ENCODE measurements at places on chromosomes 16 and 17.

GRCh38 chr17:56173026-56173425, 19.8 kb downstream of the ANKFN1 start:
- no peak overlapping the region for H3K4me3 ChIP-seq
- no peak overlapping the region for H3K27ac ChIP-seq
- no peak for DNase-seq
- no peaks in the 10 kb centered on the region for H3K4me1 ChIP-seq

- peak; percentile 73 for DNase-seq
- H3K36me3 ChIP-seq = no peaks in the 10 kb centered on the region
- H3K27me3 ChIP-seq = no peaks in the 10 kb centered on the region
These were observed 1.0 kb downstream of the LITAF start for GRCh38 chr16:11585460-11586377.

DNA sequence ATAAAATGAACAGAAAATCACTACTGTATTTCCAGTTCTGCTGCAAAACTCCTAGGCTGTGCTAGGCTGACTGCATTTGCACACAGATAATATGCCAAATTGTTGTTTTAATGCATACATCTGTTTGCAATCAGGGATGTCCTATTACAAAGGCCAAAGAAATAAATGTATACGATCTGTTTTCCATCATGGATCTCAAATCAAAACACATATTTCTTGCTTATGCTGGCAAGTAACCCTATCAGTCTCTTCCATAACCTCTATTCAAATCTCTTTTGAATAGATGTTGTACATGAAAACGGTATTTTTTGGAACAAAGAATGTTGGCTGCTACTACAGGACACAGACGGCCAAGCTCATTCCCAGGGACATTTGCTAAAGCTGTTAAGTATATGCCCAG, 56.6 kb downstream of the DUSP14 start:
- H3K27me3 ChIP-seq = no peaks in the 10 kb centered on the region
- H3K4me3 ChIP-seq = no peak overlapping the region
- peaks cover 13% of the 10 kb centered on the region for H3K4me1 ChIP-seq
- no peak for DNase-seq
- H3K27ac ChIP-seq = no peak overlapping the region

GRCh38 chr16:58128711-58129096, 477 bp downstream of the CFAP20 start:
- peaks cover 50% of the 10 kb centered on the region for H3K4me1 ChIP-seq
- no peak for DNase-seq
- H3K4me3 ChIP-seq = peak overlapping the region; percentile 89
- H3K27me3 ChIP-seq = no peaks in the 10 kb centered on the region

GRCh38 chr16:47198180-47198575, 54.4 kb upstream of the NETO2 start:
- no peak for DNase-seq
- H3K27me3 ChIP-seq = no peaks in the 10 kb centered on the region
- no peak overlapping the region for H3K27ac ChIP-seq
- H3K36me3 ChIP-seq = no peaks in the 10 kb centered on the region
- no peak overlapping the region for H3K4me3 ChIP-seq
- no peaks in the 10 kb centered on the region for H3K4me1 ChIP-seq

DNA sequence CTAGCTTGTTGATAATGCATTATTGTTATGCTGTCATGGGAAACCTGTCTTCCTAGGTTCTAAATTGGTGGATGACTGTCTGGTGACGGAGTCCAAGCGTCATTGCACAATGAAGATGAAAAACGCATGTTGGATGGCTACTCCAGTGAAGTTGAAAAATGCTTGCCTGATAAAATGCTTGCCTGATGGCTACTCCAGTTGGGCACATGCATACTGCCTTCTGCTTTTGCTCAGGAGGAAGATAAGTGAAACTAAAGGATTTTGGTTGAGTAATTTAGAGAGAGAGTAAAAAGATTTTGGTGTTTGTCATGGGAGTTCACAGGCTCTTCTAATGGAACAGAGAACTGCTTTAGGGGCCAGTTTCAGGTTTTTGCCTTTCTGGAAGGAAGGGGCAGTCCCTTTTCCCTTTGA, 118.6 kb downstream of the PRKCA start:
- H3K36me3 ChIP-seq = no peaks in the 10 kb centered on the region
- no peak for DNase-seq
- no peaks in the 10 kb centered on the region for H3K27me3 ChIP-seq
- no peaks in the 10 kb centered on the region for H3K4me1 ChIP-seq

- DNase-seq = no peak
- no peaks in the 10 kb centered on the region for H3K4me1 ChIP-seq
- no peak overlapping the region for H3K4me3 ChIP-seq
- H3K27me3 ChIP-seq = no peaks in the 10 kb centered on the region
- H3K27ac ChIP-seq = no peak overlapping the region
These were observed 17.0 kb downstream of the PSMD12 start for GRCh38 chr17:67349420-67349819.

GRCh38 chr17:44214896-44215295, 4.6 kb downstream of the UBTF start:
- no peak overlapping the region for H3K4me3 ChIP-seq
- H3K27me3 ChIP-seq = no peaks in the 10 kb centered on the region
- DNase-seq = no peak
- no peak overlapping the region for H3K27ac ChIP-seq

DNA sequence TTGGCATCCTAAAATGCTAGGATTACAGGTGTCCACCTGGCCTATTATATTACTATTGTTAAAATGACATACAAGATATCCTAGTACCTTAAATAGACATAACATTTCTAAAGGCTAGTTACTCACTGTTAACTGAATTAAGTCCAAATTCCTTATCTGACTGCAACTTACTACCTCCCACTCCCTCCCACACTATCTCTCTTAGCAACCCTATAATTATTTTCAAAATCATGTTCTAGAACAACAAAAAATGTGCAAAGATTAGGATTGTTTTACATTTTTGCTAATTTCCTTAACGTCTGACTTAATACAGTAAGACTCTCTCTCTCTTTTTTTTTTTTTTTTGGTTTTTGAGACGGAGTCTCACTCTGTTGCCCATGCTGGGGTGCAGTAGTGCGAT, 2.2 kb upstream of the ATF7IP2 start:
- no peak overlapping the region for H3K4me3 ChIP-seq
- no peak for DNase-seq
- no peak overlapping the region for H3K27ac ChIP-seq
- H3K27me3 ChIP-seq = peaks cover 3% of the 10 kb centered on the region
- no peaks in the 10 kb centered on the region for H3K4me1 ChIP-seq

GRCh38 chr16:86038926-86039310, 140.0 kb downstream of the IRF8 start:
- DNase-seq = no peak
- H3K4me1 ChIP-seq = peaks cover 7% of the 10 kb centered on the region
- H3K27me3 ChIP-seq = peaks cover 41% of the 10 kb centered on the region
- no peak overlapping the region for H3K27ac ChIP-seq
- no peaks in the 10 kb centered on the region for H3K36me3 ChIP-seq
- H3K4me3 ChIP-seq = no peak overlapping the region

GRCh38 chr17:64162554-64162953, 32.6 kb upstream of the ERN1 start:
- H3K27ac ChIP-seq = no peak overlapping the region
- no peak for DNase-seq
- H3K36me3 ChIP-seq = peaks cover 11% of the 10 kb centered on the region
- no peak overlapping the region for H3K4me3 ChIP-seq

DNA sequence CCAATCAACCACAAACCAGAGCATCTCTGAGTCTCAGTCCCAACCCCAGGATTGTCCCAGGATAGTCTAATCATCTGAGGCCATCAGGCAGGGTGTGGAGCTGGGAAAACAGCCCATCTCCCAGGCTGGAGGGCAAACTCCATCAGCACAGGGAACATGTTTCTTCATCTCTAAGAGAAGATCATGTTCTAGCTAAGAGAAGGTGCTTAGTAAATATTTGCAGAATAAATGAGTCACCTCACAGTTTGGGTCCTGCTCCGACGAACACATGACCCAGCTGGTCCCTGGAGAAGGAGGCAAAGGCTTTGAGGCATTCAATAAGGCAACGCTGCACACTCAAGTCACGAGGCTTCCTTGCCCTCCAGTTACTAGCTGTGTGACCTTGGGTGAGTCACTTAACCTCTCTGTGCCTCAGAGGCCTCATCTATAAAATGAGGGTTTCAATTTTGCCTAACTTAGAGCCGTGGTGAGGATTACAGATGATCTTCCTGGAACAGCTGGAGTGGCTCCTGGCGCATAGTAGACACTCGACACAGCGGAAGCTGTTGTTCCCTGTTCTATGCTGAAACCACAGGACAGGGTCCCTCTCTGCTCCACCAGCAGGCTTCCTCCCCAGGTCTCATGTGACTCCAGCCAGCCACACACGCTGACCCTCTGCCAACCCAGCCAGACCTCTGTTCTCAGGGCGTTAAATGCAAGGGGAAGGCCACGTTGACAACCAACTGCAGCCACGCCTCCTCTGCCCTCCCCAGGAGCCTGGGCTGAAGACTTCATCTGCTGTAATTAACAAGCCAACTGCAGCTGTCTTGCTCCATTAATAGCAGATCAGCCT, 10.3 kb upstream of the RPL38 start:
- peak overlapping the region; percentile 78 for H3K27ac ChIP-seq
- DNase-seq = no peak
- H3K4me1 ChIP-seq = peaks cover 20% of the 10 kb centered on the region
- H3K27me3 ChIP-seq = peaks cover 22% of the 10 kb centered on the region

GRCh38 chr16:14175086-14175485, 104.0 kb downstream of the MRTFB start:
- no peaks in the 10 kb centered on the region for H3K27me3 ChIP-seq
- DNase-seq = no peak
- no peaks in the 10 kb centered on the region for H3K36me3 ChIP-seq
- no peak overlapping the region for H3K27ac ChIP-seq
- H3K4me3 ChIP-seq = no peak overlapping the region

- H3K27ac ChIP-seq = no peak overlapping the region
- peaks cover 41% of the 10 kb centered on the region for H3K36me3 ChIP-seq
- no peaks in the 10 kb centered on the region for H3K27me3 ChIP-seq
These were observed 88.4 kb downstream of the BANP start for GRCh38 chr16:88039591-88039990.

GRCh38 chr17:80910043-80910442, 81.6 kb upstream of the CHMP6 start:
- H3K27ac ChIP-seq = no peak overlapping the region
- no peak overlapping the region for H3K4me3 ChIP-seq
- DNase-seq = no peak
- H3K27me3 ChIP-seq = no peaks in the 10 kb centered on the region
- H3K4me1 ChIP-seq = no peaks in the 10 kb centered on the region
- H3K36me3 ChIP-seq = peaks cover 67% of the 10 kb centered on the region

- H3K4me3 ChIP-seq = no peak overlapping the region
- H3K27ac ChIP-seq = no peak overlapping the region
- H3K36me3 ChIP-seq = no peaks in the 10 kb centered on the region
- DNase-seq = no peak
These were observed 53.2 kb downstream of the MYH11 start for GRCh38 chr16:15803618-15804017.

GRCh38 chr16:3122926-3123570, 10.7 kb downstream of the ZNF205 start:
- peaks cover 28% of the 10 kb centered on the region for H3K36me3 ChIP-seq
- no peak overlapping the region for H3K4me3 ChIP-seq
- no peak overlapping the region for H3K27ac ChIP-seq
- no peak for DNase-seq
- H3K4me1 ChIP-seq = peaks cover 26% of the 10 kb centered on the region

- H3K36me3 ChIP-seq = no peaks in the 10 kb centered on the region
- H3K4me3 ChIP-seq = no peak overlapping the region
- no peak overlapping the region for H3K27ac ChIP-seq
- DNase-seq = no peak
These were observed 22.6 kb downstream of the LRRC36 start for GRCh38 chr16:67349172-67349571.

DNA sequence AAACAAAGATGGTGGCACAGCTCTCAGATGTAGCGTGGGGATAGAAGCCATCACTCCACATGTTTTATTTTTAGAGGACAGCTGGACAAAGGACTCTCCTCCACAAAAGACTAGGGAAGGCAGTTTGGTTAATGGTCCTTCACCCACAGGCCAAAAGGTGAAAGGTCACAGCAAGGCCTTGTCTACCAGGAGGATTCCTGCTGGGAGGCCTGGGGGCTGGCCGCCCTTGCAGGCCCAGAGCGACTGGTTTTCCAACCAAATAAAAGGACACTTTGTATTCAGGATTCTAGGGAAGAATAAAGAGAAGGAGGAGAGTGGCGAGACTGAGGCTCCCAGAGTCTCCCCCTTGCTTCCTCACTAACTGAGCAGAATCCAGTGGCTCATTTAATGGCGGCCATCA, 94.3 kb downstream of the AXIN2 start:
- no peak for DNase-seq
- H3K4me3 ChIP-seq = no peak overlapping the region

- peak overlapping the region; percentile 77 for H3K27ac ChIP-seq
- no peaks in the 10 kb centered on the region for H3K27me3 ChIP-seq
- H3K4me3 ChIP-seq = no peak overlapping the region
- no peaks in the 10 kb centered on the region for H3K36me3 ChIP-seq
- H3K4me1 ChIP-seq = peaks cover 52% of the 10 kb centered on the region
These were observed 4.3 kb upstream of the ALDH3A1 start for GRCh38 chr17:19752216-19753050.

GRCh38 chr16:14181371-14182050, 110.4 kb downstream of the MRTFB start:
- no peak for DNase-seq
- peaks cover 13% of the 10 kb centered on the region for H3K4me1 ChIP-seq
- no peaks in the 10 kb centered on the region for H3K27me3 ChIP-seq
- H3K36me3 ChIP-seq = no peaks in the 10 kb centered on the region
- H3K27ac ChIP-seq = no peak overlapping the region
- no peak overlapping the region for H3K4me3 ChIP-seq

DNA sequence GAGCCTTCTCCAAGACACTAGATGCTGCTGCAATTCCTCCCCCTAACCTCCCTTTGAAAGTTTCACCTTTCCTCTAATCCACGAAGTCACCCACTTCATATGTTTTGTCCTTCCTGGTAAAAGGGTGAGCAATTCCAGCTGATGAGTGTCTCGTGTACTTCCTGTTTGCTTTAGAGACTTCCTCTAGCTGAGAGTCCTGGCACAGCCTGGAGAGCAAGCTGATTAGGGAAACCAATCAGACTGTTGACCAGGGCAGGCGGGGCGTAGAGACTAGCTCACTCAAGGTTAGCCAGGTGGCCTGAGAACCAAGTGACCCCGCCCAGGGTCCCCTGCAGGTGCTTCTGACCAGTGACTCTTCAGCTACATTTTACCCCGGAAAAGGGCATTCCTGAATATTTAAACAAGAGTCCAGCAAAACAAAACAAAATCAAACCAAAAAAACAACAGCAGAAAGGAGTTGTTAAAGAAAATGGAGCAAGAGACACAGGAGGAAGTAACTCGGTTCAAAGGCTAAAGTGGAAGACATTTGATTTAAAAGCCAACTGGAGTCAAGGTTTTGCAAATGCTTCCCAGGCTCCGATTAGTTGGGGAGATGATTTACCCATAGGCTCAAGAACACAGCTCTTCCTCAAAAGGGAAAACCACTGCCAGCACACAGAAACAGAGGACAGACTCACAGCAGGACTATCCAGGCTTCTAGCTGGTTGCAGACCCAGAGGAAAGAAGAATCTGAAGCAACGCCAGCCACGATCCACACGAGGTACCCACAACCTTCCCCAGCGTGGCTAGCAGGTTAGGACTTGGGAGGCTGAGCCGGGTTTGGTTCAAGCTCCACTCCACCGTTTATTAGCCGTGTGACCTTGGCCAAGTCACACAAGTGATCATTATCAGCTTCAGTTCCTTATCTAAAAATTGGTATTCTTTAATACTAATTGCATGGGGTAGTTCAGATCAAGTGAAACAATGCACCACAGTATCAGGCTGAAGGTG, 13.4 kb downstream of the HSPB9 start:
- H3K27ac ChIP-seq = peak overlapping the region; percentile 46
- no peak for DNase-seq
- H3K4me3 ChIP-seq = no peak overlapping the region

- no peaks in the 10 kb centered on the region for H3K27me3 ChIP-seq
- peaks cover 8% of the 10 kb centered on the region for H3K36me3 ChIP-seq
- H3K4me1 ChIP-seq = peaks cover 24% of the 10 kb centered on the region
- no peak overlapping the region for H3K4me3 ChIP-seq
These were observed 45.5 kb upstream of the LRRC37A3 start for GRCh38 chr17:64964796-64965195.

All from suprapubic skin (tissue), 4 donors.